ENCODE measurements at places on chromosomes 11 and 22.

- no peak for DNase-seq
Measured at GRCh38 chr11:125351868-125352250, 144.2 kb downstream of the FEZ1 start.

DNA sequence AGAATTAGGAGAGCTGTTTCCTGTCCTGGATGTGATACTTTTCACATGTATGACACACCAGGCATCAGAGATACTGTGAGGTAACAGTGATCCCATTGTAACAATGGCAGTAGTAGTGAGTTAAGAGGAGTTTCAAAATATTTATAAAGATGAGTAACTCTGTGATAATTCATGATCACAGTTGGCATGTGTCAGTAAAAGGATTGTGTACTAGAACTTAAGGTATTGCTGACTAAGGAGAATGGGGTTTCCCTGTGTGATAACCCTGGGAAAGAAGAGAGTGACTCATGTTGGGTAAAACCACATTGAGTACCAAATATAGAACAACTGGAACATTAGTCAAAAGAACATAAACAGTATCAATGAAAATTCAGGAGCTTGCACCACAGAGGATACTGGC lies 22.9 kb upstream of the SLC5A1 start:
- DNase-seq, result no peak

- no peak for DNase-seq
Measured at GRCh38 chr11:116169776-116170175, 603.0 kb downstream of the BUD13 start.

DNA sequence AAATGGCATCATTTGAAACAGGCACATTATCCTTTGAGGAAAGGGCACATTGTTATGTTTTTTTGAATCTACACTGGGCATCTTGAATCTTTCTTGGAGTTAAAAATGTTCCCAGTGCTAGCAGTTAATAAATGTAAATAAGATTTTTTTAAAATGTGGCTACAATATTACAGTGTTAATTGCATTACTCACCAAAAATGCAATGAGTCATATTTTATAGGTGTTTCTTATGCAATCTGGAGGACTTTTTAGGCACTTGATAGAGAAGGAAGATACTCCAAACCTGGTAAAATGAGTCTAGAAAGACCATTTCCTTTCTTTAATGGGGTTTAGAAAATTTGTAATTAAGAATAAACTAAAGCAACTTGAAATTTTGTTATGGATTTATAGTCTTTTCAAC lies 238.0 kb downstream of the METTL15 start:
- no peak for DNase-seq

DNA sequence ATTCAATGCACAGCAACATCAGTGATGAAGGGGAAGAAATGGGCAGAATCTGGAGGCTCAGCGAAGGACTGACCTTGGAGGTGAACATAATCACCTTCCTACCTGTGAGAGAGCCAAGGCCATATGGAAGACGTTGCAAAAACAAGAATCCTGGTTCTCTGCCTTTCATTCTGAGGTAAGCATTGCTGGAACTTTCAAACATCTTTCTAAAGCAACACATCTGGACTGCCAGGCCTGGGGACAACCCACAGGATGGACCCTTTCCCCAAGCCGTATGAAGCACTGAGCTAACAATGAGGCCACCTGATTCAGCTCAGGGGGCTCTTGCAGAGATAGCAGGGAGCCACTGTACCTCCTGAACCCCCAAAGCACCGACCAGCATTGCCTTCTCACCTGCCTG lies 70.5 kb downstream of the ETS1 start:
- no peak for DNase-seq

- no peak for DNase-seq
Measured at GRCh38 chr11:32396991-32397390, 38.3 kb downstream of the WT1 start.

DNA sequence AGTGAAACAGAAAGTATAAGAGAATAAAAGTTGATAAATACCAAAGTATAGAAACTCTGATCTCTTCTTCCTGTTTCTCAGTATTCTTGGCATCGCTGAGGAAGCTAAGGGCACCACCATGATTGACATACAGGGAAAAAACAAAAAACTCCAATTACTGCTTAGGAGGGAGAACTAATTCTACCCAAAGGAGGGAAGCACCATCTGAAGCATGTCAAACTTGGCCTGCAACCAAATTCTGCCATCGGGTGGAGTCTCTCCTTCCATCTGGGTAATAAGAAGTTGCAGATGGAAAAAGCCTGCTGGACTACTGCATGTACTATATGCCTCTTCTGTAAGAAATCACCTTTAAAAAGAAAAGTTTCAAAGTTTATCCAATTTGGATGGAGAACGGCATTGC lies 30.5 kb upstream of the PPP2R1B start:
- no peak for DNase-seq

DNA sequence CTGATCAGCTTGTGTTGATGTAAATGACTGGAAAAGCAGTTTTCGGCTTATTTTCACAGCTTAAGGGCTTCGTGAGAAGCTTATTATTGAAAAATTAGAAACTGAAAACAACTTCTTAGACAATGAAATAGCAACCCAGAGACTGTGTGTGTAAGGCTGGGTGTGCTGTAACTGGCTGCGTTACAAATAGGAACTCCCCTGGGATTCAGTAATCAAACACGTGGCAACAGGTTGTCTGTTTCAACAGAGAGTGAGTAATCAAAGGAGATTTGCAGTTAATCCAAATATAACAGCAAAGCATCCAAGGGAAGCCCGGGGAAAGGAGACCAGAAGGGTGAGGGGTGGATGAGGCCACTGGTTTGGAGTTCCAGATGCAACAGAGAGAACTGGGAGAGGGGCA lies 19.2 kb downstream of the NTM start:
- DNase-seq, result no peak

DNA sequence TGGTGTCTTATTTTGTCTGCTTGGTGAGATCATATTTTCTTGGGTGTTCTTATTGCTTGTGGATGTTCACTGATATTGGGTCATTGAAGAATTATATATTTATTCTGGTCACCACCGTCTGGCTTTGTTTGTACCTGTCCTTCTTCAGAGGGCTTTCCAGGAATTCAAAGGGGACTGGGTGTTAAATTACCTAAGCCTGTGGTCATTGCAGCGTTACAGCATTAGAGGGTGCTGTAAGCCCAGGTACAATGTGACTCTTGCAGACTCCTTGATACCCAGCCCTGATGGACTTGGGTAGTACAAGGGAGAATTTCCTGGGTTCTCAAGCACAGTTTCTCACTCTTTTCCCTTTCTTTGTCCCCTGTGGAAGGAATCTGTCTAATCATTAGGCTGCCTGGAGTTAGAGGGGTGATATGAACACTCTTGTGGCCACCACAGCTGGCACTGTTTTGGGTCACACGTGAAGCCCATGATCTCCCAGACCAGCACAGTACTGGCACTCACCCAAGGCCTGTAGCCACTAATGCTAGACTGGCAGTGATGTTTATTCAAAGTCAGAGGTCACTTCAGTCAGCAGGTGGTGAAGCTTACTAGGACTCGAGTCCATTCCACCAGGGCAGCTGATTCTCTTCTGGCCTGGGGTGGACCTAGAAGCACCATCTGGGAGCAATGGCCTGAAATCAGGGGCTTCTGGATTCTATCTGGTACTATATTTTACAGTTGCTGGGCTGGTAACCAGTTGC lies 56.1 kb upstream of the NARS2 start:
- DNase-seq, result no peak

All from NCI-H345 (cell line).